ENCODE measurements at places on chromosomes 4 and X. TPM values are rescaled to one million over a fixed set of nuclear protein-coding genes. Genes with fewer than 3 reads are reported as not detected.

Gene SSX2B
- not detected for polyA plus RNA-seq

DNA sequence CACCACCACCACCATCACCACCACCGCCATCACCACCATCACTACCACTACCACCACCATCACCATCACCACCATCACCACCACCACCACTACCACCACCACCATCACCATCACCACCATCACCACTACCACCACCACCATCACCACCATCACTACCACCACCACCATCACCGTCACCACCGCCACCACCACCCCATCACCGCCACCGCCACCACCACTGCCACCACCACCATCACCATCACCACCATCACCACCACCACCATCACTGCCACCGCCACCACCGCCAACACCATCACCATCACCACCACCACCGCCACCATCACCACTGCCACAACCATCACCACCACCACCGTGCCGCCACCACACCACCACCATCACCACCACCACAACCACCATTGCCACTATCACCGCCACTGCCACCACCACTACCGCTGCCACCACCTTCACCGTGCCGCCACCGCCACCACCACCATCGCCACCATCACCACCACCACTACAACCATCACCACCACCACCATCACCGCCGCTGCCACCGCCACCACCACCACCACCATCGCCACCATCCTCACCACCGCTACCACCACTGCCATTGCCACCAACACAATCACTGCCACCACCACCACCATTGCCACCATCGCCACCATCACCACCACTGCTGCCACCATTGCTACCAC lies 1511.3 kb upstream of the AGA start:
- DNase-seq: no peak

- no peak for DNase-seq
Measured at GRCh38 chrX:31228415-31228832, 156.6 kb upstream of the FTHL17 start.

Gene L1CAM
- not detected for polyA plus RNA-seq

DNA sequence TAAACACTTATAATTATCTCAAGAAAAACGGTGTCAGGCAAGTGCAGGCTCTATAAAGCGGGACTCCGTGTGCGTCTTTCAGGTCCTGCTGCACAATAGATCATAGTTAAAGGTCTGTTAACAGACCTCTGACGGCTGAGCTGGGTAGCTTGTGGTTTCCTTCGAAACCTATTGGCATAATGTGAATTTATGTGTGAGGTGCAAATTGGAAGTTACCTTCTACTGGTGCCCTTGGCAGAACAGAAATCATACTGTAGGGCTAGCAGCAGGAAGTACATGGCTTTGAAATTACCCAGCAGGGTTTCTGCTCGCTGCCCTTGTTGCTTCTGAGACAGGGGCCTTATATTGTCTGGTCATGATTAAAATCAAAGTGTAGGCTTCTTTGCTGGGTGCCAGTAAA lies 216.4 kb upstream of the HAND2 start:
- no peak for DNase-seq

- DNase-seq: no peak
Measured at GRCh38 chr4:108725457-108725856, 37.4 kb downstream of the ETNPPL start.

DNA sequence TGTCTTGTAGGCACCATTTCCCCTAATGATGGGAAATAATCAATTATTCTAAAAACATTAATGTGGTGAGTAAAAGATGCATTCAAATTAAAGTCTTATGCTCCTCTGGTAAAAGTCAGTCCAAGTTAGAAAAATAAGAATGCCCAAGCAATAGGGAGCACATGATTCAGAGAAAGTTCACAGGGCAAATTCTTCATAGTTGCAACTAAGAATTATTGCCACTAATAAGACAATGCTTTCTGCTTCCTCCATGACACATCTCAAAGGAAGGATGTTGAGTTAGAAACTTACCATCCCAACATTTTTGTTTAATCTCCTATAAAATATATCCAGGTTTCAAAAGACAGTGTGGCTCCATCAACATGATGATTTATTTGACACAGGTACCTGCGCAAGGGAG lies 26.3 kb downstream of the PHOX2B start:
- DNase-seq: no peak

DNA sequence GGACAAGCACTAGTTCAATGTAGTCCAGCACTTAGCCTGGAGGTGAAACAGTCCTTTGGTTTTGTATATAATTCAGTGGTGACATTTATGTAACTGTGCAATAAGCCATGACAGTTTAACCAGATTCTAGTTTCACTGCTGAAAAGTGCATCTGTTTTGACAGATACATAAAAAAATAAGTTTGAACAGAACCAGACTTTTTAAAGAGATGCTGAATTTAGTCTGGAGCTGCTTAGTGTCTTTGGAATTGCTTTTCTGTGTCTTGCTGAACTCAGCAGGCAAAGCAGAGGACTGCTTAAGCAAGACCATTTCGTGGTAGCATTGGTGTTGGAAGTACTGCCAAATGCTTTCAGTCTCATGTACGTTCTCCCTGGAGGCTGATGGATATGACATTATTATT lies 393.5 kb downstream of the MAPK10 start:
- no peak for DNase-seq

DNA sequence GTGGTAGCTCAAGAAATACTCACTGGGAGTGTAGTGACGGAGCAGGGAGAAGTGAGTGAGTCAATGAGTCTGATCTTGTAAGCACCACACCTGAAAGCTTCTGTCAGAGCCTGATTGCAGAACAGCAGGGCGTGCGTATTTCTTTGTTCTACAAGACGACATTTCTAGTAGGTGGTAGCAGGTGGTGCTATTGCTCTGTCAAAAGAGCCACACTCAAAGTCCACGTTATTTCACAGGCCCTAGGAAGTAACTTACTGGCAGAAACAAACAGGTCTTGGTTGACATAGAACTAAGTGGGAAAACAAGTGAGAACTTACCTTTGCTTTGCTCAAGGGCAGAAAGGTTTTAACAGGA lies 46.4 kb upstream of the SPRY1 start:
- DNase-seq: no peak

DNA sequence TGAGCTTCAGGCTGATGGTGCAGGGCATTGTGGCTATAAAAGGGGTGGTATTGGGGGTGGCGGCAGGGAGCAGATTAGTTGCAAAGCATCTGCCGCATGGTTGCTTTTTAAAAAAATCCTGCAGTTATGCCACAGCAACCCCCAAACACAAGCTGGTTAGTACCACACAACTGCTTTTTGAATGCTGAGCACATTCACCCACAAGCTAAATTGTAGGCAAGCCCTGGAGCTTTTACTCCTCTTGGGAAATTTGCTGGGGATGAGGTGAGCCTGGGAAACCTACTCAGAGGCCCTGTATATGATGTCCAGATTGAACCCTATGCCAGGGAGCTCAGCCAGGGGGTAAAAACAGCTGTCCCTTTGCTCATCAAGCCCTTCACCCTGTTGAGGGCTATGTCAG lies 33.8 kb upstream of the TRIM2 start:
- no peak for DNase-seq

Gene CFI
- polyA plus RNA-seq: not detected

Gene ZBTB33
- polyA plus RNA-seq: 9.6 TPM

- no peak for DNase-seq
Measured at GRCh38 chrX:134849390-134849789, 141.4 kb upstream of the SMIM10 start.

- no peak for DNase-seq
Measured at GRCh38 chr4:11341337-11342043, 87.2 kb downstream of the HS3ST1 start.

Gene RENBP
- 0.96 TPM for polyA plus RNA-seq

GRCh38 chrX:40278340-40279090 lies 180.8 kb upstream of the BCOR start:
- DNase-seq: peak; percentile 63

DNA sequence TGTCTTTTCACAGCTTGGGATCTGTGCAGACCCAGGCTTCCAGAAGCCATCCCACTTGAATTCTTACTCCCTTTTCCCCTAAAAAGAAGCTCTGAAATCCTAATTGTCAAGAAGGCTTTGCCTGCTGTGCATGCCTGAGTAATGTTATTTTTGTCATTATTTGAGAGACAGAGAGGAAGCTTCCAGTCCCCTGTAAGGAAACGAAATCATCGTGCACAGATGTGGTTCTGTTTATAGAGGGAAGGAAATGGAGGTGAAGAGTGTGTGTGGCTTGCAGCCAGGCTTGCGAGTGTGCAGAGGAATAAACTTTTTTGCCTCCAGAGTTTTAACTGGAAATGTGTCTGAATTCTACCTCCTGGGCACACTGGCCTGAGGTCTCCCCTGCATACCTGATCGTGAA lies 70.2 kb downstream of the TBL1X start:
- DNase-seq: no peak

DNA sequence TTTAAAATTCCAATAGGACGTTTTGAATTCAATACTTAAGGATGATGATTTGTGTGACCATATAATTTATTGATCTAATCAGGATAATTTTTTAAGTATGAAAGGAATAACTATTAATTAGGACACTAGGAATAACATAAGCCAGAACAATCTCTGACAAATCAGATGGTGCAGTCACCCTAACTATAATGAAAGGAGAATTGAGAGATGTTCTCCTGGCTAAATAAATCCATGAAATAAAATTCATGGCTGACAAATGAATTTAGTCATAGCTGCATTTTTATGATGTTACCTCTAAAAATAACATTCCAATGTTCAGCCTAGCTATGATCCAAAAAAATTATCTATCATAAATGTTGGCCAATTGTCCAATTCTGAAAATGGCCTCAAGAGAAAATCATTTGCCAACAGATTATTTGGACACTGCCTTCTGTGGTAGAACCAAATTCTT lies 190.6 kb upstream of the NEIL3 start:
- DNase-seq: no peak

DNA sequence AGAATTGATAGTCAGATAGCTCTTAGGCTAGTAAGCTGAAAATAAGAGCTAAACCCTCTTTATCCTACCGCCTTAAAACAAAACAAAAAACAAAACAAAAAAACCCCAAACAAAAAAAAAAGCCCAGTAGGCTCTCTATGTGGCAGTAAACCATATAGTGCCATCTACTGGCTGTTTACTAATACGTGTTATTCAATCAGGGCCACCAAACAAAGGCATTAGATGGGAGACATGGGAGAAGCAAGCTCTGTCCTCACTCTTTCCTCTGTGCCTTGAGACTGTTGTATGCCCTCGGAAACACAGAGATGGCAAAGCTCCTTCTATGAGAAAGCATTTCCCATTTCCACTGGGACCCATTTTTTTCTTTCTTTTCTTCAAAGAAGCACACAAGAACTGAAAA lies 148.8 kb upstream of the MID1 start:
- DNase-seq: no peak

DNA sequence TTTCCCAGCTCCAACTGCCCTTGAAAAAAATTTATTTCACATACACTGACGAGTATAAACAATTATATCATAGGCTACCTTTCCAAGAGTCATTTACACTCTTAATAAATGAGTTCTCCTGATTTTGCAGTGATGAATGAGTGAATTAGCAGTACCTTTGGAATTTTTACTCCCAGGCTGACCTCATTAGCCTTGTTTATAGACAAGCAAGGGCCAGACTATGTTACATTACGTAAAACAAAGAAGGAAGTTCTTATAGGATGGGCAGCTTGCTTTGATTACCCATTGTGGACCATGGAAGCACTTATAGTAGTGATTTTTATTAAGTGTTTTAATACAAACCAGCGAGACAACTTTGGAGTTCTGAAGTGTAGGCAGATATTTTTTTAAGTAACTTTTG lies 112.9 kb upstream of the C1QTNF7 start:
- DNase-seq: no peak

DNA sequence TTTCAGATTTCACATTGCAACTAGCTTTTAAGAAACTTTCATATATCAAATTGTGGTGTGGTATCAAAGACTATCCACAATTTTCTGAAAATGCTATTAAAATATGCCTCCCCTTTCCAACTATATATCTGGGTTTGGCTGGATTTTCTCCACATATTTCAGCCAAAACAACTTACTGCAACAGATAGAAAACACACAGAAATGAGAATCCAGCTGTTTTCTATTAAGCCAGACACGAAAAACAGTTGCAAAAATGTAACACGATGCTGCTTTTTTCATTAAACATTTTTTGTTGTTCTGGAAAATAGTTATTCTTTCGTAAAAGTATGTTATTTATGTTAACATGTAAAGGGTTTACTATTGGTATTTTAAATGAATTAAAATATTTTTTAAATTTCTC lies 33.1 kb downstream of the DCTD start:
- no peak for DNase-seq

Gene CHST7
- polyA plus RNA-seq: 0.60 TPM

- DNase-seq: no peak
Measured at GRCh38 chr4:174686826-174687225, 142.2 kb downstream of the GLRA3 start.

- DNase-seq: peak; percentile 88
Measured at GRCh38 chr4:123616951-123617461, 220.4 kb downstream of the SPRY1 start.

DNA sequence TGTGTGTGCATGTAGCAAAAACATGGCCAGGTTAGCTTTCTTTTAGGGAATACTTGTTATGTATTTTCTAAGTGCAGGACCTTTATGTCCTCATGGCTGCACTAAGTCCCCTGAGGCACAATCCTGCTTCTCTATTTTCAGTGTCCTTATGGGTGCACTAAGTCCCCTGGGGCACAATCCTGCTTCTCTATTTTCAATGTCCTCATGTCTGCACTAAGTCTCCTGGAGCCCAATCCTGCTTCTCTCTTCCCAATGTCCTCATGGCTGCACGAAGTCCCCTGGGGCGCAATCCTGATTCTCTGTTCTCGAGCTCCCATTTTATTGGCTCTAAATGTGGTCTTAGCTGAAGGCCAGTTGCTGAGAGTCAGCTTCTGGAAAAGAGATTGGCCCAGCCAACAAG lies 49.7 kb upstream of the GPRIN3 start:
- no peak for DNase-seq

All from naive thymus-derived CD8-positive, alpha-beta T cell (primary cell).